A549 treated with AZD2906 at 1 μM for 4 hours (cell line): ENCODE measurements at places on chromosomes 12 and 14. TPM values are rescaled to one million over a fixed set of nuclear protein-coding genes. Genes with fewer than 3 reads are reported as not detected.

The CMTM5 gene
- total RNA-seq: not detected in 5 replicates

The ORMDL2 gene
- total RNA-seq: 67.3 to 104 TPM (median 102 TPM) in 5 replicates

The CLEC4A gene
- total RNA-seq: 0.13 to 0.27 TPM (median 0.23 TPM) in 3 of 5 replicates, not detected in the others

The ZNF705A gene
- not detected in 5 replicates for total RNA-seq

The GPRC5A gene
- 201 to 268 TPM (median 236 TPM) in 5 replicates for total RNA-seq

The VRTN gene
- 0.02 to 0.03 TPM in 2 of 5 replicates, not detected in the others for total RNA-seq

The RNF212B gene
- not detected in 5 replicates for total RNA-seq

The CMA1 gene
- total RNA-seq: not detected in 5 replicates

The DAO gene
- not detected in 5 replicates for total RNA-seq

The SLCO1B1 gene
- 0.28 to 0.45 TPM (median 0.35 TPM) in 5 replicates for total RNA-seq

The DERA gene
- total RNA-seq: 40.3 to 60.9 TPM (median 41.4 TPM) in 5 replicates

The C14orf180 gene
- not detected in 5 replicates for total RNA-seq

The HOXC10 gene
- 2.2 to 3.3 TPM (median 3.0 TPM) in 5 replicates for total RNA-seq

The CLEC1B gene
- not detected in 5 replicates for total RNA-seq

The GUCY2C gene
- 0.02 to 0.03 TPM in 2 of 5 replicates, not detected in the others for total RNA-seq

The KCNJ8 gene
- total RNA-seq: 0.22 to 0.33 TPM (median 0.24 TPM) in 5 replicates

The MORN3 gene
- total RNA-seq: 0.15 to 0.27 TPM (median 0.23 TPM) in 5 replicates

The MUCL1 gene
- not detected in 5 replicates for total RNA-seq

The SERPINA1 gene
- total RNA-seq: 1.1 to 3.0 TPM (median 2.4 TPM) in 5 replicates

The CYP46A1 gene
- total RNA-seq: 0.09 to 0.20 TPM (median 0.17 TPM) in 5 replicates

The KRT71 gene
- total RNA-seq: 0.02 to 0.09 TPM (median 0.05 TPM) in 3 of 5 replicates, not detected in the others

The KCNMB4 gene
- 0.28 to 0.49 TPM (median 0.34 TPM) in 5 replicates for total RNA-seq

The VWF gene
- 0.05 to 0.24 TPM (median 0.15 TPM) in 5 replicates for total RNA-seq

The LMO3 gene
- 0.06 to 0.13 TPM in 2 of 5 replicates, not detected in the others for total RNA-seq

The HOXC11 gene
- 0.59 to 0.85 TPM (median 0.80 TPM) in 5 replicates for total RNA-seq

The CLEC14A gene
- total RNA-seq: not detected in 5 replicates

The CCDC38 gene
- total RNA-seq: 0.06 to 0.13 TPM (median 0.10 TPM) in 5 replicates

The DHRS1 gene
- total RNA-seq: 9.9 to 12.1 TPM (median 12.0 TPM) in 5 replicates

The TMCC3 gene
- total RNA-seq: 0.99 to 1.5 TPM (median 1.4 TPM) in 5 replicates

The CCDC184 gene
- 2.4 to 3.3 TPM (median 2.8 TPM) in 5 replicates for total RNA-seq

The TMEM263 gene
- total RNA-seq: 24.4 to 31.9 TPM (median 30.2 TPM) in 5 replicates

The ANKS1B gene
- total RNA-seq: 0.41 to 0.71 TPM (median 0.51 TPM) in 5 replicates
